ENCODE measurements at places on chromosomes 3 and 15.
A peak's percentile ranks its signal among the peaks of the same experiment; 100 is the strongest.

GRCh38 chr3:133815386-133815785, 9.8 kb downstream of the SRPRB start:
- DNase-seq = no peak

- peak; percentile 66 for DNase-seq
Observed at GRCh38 chr15:58369261-58369701, 62.5 kb upstream of the LIPC start.

DNA sequence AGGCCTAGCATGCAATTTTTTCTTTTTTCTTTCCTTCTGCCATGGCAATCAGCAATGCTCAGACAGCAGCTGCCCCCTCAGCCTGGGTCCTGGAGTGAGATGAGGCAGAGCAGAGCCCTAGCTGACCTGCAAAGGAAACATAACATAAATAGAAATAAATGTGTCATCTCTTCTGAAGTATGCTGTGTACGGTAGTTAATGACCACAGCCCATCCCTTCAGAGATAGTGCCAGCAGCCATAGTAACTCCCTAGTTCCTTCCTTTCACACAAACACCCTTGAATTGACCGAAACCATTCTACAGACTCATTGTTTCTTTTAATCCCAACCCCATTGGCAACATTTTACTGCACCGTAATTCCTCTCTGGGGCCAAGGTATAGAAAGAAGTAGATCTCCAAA, 8.4 kb upstream of the CD47 start:
- DNase-seq = no peak

GRCh38 chr15:20356444-20356910, 185.1 kb downstream of the GOLGA6L6 start:
- DNase-seq = no peak

DNA sequence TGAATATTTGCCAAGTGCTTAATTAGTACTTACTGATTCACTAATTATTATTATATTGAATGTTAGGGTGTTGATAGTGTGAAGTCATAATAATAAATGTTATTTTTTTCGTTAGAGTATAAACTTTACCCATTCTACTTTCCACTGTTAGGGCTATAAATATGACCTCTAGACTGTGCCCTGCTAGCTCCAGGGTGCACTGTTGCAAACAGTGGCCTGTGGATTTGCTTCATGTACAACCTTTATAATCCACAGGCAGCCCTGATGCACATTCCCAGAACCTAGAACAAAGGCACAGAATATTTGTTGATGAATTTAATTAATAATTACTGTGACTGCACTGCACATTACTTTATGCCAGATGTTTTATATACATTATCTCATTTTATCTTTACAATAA, 28.8 kb upstream of the LEKR1 start:
- DNase-seq = no peak

GRCh38 chr3:178455946-178456345, 80.3 kb upstream of the KCNMB2 start:
- DNase-seq = no peak

DNA sequence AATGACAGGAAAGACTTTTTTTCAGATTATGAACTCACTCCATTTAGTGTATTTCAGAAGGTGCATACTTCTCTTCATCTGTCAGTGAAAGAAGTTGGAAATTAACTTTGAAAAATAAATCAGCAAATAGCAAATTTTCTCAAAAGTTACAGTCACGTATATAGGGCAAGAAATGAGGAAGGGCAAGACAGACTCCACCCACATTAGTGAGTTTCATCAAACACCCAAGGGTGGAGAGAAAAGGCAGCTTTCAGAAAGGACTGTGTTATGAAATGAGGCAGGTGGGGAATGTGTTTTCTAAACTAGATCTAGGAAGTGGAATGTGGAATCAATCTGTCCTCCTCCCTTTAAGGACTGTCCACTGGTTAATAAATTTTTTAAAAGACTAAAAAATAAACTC, 2.9 kb downstream of the SLC22A13 start:
- no peak for DNase-seq

GRCh38 chr3:97822359-97822775, 556 bp downstream of the CRYBG3 start:
- DNase-seq = no peak

GRCh38 chr15:64387562-64388168, at the start of gene TRIP4:
TRIP4 (plus strand) TSS chr15:64387836; CDS start chr15:64387864, 28 bp downstream.
- DNase-seq = peak; percentile 92

- DNase-seq = no peak
Observed at GRCh38 chr15:31486906-31487695, 160.5 kb downstream of the KLF13 start.

- no peak for DNase-seq
Observed at GRCh38 chr15:73685981-73686380, 1.8 kb downstream of the CD276 start.

GRCh38 chr3:190024912-190025311, 95.8 kb downstream of the P3H2 start:
- DNase-seq = no peak

GRCh38 chr3:182914341-182914740, 66.0 kb downstream of the DCUN1D1 start:
- DNase-seq = no peak

GRCh38 chr3:127767126-127767525, 55.2 kb downstream of the MGLL start:
- no peak for DNase-seq

- no peak for DNase-seq
Observed at GRCh38 chr3:127265581-127265981, 22.3 kb downstream of the PRR20G start.

GRCh38 chr3:22542311-22542710, 660.8 kb upstream of the UBE2E2 start:
- no peak for DNase-seq

DNA sequence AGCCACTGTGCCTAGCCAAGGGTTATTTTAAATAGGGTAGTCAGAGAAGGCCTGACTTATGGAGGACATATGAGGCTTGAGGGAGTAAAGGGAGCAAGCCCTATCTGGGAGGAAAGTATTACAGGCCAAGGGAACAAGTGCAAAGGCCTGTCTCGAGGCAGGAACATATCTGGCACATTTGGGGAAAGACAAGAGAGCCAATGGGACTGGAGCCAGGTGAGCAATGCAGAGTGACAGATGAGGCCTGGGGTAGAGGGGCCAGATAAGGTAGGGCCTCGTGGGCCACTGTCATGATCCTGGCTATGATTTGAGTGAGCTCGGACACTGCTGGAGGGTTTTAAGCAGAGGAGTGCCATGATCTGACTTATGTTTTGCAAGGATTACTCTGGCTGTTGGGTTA, 43.8 kb downstream of the DCP1A start:
- DNase-seq = no peak

- no peak for DNase-seq
Observed at GRCh38 chr15:65960586-65960985, 91.3 kb downstream of the RAB11A start.

DNA sequence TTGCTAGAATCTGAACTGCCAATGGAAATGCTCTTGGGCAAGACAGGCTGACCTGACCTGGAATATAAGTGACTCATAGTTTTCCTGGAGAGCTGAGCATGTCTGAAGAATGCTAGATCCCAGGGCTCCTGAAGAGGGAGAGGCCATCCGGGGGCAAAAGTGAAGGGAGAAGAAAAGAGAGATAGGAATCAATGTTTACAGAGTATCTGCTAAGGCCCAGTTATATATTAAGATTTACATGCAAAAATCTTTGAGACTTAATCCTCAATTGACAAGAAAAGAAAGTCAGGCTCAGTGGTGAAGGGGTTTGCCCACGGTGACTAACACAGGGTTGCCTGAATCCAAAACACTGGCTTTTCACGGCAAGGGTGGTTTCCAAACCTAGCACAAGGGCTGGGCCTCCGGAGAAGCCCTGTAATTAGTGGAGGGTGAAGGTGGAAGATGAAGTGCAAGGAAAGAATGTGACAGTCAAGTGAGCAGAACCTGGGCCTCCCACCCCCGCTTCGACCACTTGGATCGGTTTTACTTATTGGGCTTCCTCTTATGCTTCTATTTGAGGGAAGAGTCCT, 91.7 kb upstream of the FGF12 start:
- DNase-seq = no peak

GRCh38 chr3:102790747-102791325, 356.0 kb downstream of the ZPLD1 start:
- no peak for DNase-seq

DNA sequence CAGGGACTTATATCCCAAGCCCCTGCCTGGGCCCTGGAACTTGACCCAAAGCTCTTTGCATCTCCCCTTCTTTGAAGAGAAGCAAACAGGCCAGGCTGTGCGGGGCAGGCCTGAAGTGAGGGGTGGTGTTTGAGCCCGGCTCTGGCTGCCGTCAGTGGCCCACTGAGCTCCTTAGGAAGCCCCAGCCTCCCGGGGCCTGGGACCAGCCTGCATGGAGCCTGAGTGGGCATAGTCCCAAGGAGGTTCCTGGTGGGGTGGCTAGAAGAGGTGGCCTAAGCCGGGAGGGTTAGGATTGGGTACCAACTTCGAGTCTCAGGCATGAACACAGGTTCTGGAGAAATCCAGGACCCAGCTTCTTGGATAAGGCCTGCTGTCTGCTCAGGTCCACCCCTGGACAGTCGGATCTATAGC, 6.4 kb downstream of the TMIE start:
- no peak for DNase-seq

DNA sequence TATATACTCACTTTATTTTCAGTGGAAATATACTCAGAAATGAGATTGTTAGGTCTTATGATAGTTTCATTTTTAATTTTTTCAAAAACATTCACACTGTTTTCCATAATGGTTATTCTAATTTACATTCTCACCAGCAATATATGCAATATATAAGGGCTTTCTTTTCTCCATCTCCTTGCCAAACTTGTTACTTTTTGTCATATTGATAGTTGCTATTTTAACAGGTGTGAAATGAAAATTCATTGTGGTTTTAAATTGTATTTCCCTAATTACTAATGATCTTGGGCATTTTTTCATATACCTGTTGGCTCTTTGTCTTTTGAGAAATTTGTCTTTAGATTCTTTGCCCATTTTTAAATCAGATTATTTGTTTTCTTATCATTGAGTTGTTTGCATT, 325.2 kb downstream of the DIPK2A start:
- no peak for DNase-seq

GRCh38 chr3:61853912-61854311, 292.5 kb downstream of the PTPRG start:
- DNase-seq = no peak

DNA sequence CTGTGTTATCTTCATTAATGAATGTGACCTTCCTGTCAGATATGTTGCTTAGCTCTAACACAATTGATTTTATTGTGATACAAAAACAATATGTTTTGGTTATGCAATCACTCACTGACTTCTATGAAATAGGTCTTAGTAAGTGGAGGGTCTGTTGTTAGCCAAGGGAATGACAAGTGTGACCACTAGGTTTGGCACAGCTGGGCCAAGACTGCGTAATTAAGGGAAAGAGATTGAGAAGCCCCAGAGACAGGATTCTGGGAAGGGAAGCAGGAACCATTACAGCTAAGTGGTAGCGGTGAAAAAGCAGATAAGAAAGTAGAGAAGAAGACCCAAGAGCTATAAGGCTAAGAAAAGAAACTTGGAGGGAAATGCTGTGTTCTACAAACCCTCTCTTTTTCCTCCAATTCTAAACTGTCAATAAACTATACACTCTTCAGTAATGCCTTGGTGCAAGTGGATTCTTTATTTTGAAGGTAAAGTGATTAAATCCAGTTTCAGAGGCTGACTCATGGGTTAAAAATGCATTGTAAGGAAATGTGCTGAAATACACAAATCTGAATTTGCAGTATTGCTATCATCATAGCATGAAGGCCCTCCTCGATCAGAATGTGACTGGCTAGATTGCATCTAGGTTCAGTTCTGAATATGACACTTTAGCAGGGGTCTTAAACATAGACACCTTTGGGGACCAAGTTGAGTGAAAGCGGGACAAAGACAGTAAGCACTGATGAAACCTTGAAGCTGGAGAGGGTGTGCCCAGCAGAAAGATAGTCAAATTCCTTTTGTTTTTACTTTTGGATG, 26.1 kb downstream of the KCNMB2 start:
- no peak for DNase-seq

DNA sequence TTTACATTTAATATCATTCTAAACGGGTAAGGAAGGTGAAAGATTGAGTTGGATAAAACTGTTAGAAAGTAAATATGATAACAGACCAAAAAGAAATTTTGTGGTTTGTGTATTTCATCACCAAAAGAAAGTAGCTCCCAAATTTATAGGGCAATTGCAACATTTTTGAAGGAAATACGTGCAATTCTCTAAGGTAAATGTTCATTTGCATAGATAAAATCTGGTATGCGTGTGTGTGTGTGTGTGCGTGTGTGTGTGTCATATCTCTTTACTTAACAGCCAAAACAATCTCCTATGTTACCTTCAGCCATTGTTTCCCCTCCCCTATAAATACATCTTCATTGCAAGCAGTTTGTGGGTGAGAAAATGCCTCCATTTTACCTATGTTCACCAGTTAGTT, 208.4 kb downstream of the TNIK start:
- DNase-seq = no peak

DNA sequence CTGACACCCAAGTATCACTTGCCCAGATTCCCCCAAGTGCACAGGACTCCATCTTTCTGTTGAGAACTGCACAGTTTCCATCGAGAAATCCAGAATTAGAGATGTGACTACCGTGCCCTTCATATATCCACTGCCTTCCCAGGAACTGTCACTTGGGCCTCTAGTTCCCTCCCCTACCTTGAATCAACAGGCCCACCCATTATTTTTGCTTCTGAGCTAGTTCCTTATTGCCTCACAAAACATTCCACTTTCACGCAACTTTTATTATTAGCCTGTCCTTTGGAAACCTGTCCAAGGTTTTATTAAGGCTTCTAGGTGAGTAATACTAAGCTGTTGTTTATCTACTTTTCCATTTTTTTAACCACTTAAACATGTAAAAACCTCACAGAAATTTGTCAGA, 17.1 kb upstream of the SLC30A4 start:
- no peak for DNase-seq

GRCh38 chr3:50124800-50125178, 30.3 kb upstream of the SEMA3F start:
- DNase-seq = no peak
